Right renal cortex interstitium (tissue), 3 donors: ENCODE measurements at places on chromosomes 3 and 15. TPM values are rescaled to one million over a fixed set of nuclear protein-coding genes. Genes with fewer than 3 reads are reported as not detected.

DNA sequence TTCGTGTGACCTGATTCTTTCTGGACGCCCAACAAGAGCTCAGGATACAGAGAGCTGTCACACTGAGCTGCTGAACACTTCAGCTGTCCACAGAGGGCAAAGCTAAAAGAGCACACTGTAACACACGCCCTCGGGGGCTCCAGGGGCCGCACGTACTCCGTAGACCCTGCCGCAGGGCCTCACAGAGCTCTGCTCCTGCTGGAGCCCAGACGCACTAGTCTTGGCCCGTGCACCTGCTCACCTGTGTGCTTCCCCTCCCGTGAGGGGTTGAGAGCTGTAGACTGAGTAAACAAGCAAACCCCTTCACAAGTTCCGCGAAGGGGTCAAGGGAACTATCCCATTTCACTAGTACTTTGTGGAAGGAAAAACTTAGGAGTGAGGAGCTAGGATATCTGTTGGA lies 30.7 kb upstream of the TUSC7 start:
- no peak for DNase-seq

DNA sequence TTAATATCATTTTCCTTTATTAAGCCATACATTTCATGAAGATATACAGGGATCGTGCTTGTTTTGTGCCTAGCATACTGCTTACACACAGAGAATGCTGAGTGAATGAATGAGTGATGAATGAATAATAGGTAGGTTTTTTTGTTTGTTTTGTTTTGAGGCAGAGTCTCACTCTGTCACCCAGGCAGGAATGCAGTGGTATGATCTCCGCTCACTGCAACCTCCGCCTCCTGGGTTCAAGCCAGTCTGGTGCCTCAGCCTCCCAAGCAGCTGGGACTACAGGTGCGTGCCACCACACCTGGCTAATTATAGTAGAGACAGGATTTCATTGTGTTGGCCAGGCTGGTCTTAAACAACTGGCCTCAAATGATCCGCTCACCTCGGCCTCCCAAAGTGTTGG lies 400.0 kb downstream of the ROBO1 start:
- DNase-seq: no peak

DNA sequence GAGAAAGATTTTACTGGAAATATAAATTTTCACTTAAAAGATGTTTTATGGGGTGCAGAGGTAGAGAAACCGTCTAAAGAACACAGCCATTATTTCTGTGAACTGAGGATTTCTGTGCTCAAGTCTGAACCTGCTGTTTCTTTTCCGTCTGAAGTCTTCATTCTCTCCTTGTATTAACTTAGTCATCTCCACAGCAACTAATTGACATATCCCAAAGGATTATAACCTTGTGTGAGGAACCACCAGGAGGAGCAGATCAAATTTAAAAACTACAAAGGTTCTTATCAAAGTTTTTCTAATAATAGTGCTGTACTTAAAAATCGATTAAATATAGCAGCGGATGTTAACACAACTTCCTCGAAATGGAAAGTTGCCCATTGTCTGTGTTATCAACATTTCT lies 31.1 kb upstream of the ICE2 start:
- DNase-seq: no peak

Gene ARPIN
- 28.1 TPM for polyA plus RNA-seq

Gene USP13
- 15.8 TPM for polyA plus RNA-seq

Gene ADIPOQ
- not detected for polyA plus RNA-seq

Gene IREB2
- polyA plus RNA-seq: 59.7 TPM

Gene CFAP92
- polyA plus RNA-seq: 1.2 TPM
